NCI-H1417 treated with DMSO at 0.1 percent for 48 hours (cell line): ENCODE measurements at places on chromosomes 2 and 18.

DNA sequence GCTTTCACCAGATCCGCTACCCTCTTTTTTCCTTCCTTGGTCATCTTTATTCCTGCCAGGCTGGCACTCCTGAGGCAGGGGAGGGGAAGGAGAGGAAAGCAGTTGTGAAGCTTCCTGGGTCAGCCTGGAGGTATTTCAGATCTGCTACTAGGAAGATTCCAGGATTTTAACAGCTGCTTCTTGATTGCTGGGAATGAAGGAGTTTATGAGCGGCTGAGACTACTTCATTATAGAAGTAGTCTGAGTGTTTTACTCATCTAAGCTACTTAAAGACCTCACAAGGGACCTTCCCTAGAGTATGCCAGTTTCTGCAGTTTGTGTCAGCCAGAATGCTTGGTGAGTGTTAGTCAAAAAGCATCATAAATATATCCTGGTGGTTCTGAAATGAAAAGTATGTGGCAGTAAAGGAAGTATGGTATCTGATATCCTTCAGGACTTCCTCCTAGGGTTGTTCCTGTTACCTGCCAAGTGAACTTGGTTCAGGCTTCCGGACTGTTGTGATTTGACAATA is 1.9 kb downstream of the TANC1 start:
- no peak for DNase-seq

- no peak for DNase-seq
Measured at GRCh38 chr2:214395040-214395439, 15.8 kb upstream of the VWC2L start.

GRCh38 chr2:70714141-70714905 is 53.7 kb downstream of the ADD2 start:
- no peak for DNase-seq

DNA sequence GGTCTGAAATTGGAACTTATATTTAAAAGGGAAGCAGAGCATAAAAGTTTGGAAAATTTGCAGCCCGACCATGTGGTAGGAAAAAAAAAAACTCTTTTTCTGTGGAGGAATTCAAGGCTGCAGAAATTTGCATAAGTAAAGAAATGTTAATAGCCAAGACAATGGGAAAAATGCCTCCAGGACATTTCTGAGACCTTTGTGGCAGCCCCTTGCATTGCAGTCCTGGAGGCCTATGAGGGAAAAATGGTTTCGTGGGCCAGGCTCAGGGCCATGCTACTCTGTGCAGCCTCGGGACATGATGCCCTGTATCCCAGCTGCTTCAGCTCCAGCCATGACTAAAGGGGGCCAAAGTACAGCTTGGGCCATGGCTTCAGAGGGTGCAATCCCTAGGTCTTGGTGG is 71.9 kb upstream of the SLC16A14 start:
- no peak for DNase-seq

DNA sequence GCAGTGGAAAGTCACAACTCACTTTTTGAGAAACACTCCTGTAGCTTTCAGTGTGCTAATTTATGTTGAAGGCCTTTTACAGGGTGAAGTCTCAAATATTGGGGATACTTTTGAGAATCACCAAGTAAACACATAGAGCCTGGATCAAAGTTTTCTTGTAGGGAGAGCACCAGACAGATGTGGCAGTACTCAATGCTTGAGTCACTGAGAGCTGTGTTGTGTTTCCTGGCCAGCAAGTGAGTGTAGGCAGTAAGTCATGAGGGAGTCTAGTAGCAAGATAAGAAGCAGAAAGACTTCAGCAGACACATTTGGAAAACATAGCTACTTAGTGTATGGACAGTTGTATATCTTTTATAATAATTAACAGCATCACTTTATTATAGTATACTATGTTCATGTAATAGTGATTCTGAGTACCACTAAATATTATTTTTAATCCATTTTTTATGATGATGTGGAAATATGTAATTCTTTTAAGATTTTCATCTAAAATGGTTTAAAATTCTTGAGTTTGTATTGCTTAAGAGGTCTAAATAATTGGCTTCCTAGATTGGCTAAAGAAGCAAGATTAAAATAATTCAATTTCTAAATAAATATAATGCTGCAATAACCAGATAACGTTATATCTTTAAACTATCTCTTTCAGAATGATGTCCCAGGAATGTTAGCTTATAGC is 12.8 kb downstream of the PSMD1 start:
- DNase-seq, result no peak

DNA sequence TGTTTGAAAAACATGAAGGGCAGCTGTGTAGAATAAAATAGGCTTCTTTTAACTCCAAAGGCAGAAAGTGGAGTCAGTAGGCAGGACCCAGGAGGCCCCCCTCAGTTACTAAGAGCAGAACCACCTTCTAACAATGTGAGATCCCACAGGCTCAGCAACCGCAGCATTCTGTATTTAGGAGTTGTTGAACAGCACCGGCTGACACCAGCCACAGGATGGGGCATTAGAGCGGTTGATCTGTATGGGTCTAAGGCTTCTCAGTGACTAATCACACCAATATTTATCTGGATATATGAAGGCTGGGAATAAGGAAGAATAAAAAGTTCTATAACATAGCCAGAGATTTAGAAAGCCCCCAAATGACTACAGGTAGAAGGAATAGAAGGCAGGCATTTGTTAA is 51.7 kb downstream of the MYO5B start:
- no peak for DNase-seq

DNA sequence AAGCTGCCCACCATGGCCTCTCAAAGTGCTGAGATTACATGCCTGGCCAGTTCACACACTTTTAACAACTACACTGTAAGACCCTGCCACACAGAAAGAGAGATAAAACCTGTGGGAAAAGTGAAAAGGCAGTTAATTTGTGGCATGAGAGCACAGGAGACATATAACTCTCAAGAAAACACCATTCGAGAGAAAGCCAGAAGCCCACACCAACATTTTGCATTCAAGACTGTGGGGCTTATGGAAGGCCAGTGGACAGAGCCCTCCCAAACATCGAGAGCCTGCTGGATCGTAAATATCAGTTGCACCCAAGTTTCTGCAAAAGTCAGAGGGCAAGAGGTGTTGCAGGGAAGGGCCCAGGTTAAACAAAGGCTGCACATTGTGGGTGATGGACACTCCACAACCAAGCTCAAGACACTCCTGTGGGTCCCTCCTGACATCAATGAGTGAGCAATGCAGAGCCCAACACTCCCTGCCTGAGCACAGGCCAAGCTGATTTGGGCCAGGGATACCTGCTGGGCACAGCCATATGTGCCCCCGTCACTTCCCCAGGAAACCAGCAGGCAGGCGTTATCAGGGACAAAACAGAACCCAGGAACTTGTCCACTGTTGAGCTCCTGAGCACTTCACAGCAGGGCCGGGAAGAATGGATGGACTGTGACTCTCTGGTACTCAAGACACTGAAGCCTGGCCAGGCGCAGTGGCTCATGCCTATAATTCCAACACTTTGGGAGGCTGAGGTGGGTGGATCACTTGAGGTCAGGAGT is 114.4 kb downstream of the ZFP36L2 start:
- no peak for DNase-seq

- no peak for DNase-seq
Measured at GRCh38 chr2:18949871-18950270, 360.5 kb upstream of the NT5C1B start.

GRCh38 chr2:8544171-8544785 is 137.6 kb upstream of the ID2 start:
- DNase-seq, result no peak

DNA sequence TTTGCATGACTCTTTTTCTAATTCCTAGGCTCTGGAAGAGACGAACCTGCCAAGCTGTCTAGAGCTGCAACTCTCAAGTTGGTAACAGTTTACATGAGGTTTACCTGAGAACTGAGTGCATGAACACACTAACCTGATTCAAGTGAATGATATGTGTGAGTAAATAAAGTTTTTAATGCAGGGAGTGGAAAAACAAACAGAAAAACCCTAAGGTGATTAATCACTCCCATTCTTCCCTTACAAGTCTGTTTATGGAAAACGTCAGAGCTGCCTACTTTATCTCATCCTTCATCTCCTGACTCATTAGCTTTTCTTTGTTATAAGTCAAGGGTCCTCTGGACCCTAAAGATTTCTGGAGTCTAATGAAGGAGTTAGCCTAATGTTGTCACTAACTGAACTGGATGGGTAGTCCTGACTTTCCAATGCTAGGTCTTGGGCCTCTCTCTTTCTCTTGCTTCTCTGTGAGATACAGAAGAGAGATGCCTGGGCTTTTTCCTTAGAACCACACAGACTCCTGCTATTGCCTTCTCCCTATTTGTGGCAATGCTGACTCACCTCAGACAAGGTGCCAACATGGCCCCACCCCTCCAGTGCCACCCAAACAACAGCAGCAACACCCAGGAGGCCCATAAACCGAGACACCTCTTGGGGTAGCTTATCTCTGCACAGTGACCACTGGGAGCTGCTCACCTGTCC is 952.4 kb downstream of the EPHA4 start:
- no peak for DNase-seq

DNA sequence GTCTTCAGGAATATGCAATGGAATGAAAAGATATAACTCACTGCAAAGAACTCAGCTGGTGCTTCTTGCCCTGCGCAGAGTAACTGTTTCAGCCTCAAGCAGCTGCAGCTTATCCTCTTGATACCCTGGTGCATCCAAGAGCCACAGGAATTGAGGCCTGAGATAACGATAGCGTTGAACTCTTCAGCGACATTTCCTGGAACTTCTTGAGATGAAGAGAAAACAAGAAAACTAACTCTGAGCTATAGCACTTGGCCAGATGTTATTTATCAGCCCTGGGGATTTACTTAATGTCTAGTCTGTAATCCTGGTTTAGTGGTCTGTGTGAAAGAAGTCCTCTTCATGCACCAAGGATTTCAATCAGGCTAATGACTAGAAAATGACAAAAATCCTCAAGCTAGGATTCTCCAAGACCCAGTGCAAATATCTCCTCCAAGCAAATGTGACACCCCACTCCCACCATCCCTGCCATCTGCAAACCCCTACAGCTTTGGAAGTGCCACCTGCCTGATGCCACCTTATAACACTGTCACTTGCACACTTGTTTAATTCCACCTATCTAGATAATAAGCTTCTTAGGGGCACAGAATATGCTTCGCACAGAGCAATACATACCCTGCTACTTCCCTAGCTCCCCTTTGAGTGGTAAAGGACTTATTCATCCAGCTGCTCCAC is 40.6 kb downstream of the EHD3 start:
- DNase-seq, result no peak

DNA sequence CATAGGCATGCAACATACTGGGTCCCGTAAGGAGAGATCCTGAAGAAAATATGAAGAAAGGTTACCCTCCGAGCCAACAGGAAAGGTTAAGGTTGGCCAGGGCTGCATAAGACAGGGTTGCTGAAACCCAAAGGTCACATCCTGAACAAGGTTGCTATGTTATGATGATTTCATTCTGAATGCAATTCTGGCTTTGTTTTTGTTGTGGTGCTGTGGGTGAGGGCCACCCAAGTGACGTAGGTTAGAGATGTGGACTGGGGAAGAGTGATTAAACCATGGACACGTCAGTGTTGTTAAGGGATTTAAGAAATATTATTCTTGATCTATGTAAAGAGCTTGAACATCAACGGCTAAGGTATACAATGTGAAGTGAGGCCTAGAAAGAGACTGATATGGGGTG is 60.0 kb downstream of the ZEB2 start:
- no peak for DNase-seq

DNA sequence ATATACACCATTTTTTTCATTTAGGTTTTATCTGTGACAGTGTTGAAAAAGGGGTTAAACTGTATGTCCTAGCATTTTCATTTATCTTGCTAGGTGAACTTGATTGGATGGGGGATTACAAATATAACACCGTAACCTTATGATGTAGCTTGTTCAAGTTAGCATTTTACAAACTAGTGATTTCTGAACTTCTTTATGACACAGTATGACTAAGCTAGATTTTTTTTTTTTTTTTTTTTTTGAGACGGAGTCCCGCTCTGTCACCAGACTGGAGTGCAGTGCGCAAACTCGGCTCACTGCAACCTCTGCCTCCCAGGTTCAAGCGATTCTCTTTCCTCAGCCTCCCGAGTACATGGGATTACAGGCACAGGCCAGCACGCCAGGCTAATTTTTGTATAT is 47.1 kb downstream of the KCMF1 start:
- DNase-seq, result no peak

DNA sequence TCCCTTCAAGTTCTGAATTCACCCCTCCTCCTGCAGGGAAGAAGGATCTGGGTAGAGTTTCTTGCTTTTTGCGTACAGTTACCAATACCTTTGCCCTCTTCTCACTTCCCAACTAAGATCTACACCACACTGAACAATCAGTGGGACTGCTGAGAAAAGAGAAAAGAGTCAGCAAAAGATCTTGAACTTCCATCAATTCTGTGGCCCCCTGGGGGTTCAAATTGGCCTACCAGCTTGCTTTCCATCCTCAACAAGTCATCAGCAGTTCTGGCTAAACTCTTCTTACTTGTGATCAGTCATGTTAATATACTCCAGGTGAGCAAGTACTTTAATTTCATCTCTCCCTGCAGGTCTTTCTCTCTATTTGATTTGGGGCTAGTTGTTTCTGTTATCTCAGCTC is 739.3 kb upstream of the LRRTM4 start:
- no peak for DNase-seq

- DNase-seq, result no peak
Measured at GRCh38 chr2:160392201-160392600, 101.4 kb downstream of the RBMS1 start.

GRCh38 chr2:43592443-43592842 is 3.4 kb downstream of the THADA start:
- no peak for DNase-seq

DNA sequence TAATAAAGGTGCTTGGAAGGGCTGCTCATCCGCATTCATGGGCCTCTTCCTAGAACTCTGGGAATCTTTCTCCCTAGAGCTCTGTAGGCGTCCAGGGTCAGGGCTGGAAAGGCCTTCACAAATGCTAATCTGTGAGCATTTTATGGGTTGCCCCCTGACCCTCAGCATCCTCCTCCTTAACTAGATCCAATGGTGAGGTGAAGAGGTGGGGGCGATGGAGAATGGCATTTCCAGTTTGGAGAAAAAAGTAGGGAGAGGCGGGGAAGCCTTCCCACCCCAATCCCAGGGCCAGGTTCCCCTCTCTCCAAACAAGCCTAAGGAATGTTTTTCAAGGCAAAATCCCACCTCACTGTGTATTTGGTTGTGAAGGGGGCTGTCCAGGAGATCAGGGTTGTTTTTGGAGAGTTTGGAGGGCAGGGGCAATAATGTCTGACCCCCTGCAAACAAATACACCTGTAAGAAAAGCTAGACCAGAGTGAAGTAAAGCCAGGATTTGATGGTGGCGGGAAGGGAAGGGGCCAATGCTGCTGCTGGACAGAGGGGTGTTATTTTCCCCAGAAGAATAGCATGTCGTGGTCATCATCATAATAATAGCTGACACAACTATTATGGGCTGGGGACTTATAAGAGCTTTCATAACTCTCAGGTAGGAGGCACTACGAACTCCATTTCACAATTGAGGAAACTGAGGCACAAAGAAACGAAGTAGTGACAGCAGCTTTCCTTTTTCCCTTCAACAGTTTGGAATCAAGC is 1.4 kb upstream of the MYCN start:
- DNase-seq, result no peak

- no peak for DNase-seq
Measured at GRCh38 chr2:108449410-108450130, 564 bp downstream of the GCC2 start.

DNA sequence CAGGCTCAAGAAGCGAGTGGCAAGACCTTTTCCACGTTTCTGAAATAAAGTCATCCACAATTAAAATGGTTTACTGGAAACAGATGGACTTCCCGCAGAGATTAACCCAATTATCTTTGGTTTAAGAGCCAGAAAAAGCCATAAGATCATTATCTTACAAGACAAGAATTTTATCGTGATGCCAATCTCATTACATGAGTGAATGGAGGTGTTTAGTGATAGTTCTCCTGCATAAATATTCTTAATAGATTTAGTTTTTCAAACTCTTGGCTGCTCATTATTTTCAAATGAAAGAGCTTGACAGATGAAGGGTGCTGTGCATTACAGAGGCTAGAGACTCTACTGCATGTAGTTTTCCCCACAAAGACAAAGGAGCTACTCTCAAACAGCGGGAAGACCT is 1028.4 kb upstream of the PIK3C3 start:
- no peak for DNase-seq
